KBM-7 (cell line): ENCODE measurements at places on chromosomes 2 and 18.
A peak's percentile ranks its signal among the peaks of the same experiment; 100 is the strongest.

DNA sequence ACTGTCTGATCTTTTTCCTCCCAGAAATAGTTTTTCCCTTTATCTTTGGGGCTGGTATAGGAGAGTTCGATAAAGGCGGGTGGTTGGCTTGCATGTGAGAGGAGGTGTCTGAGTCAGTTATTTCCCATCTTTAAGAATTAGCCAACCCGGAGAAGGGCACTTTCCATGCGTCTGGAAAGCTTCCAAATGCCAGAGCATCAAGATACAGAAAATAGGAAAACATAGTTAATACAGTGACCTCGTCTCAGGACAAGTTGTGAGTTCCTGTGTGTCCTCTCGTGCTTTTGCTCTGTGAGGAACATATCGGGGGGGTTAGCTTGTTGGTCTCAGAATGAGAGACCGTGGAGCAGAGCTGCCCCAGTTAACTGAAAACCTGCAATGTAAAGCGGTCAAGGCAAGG is 18.7 kb upstream of the PUM2 start:
- DNase-seq = no peak

- no peak for DNase-seq
Observed at GRCh38 chr2:144439993-144440392, 79.9 kb downstream of the ZEB2 start.

DNA sequence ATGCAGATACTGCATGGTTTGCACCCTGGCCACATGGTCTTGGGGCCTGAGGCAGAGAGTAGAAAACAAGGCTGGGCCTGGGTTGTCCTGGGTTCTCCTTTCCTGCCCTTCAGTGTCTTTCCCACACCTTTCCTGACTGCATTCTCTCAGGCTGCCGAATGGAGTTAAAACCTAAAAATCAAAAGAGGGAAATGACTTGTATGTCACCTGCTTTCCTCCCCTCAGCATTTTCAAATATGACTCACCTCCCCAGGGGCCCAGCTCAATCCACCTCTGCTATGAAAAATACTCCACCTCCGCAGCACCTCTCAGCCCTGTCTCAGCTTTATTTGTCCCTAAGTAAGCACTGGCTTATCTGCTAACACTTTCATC is 457.8 kb upstream of the MEX3C start:
- DNase-seq = no peak

DNA sequence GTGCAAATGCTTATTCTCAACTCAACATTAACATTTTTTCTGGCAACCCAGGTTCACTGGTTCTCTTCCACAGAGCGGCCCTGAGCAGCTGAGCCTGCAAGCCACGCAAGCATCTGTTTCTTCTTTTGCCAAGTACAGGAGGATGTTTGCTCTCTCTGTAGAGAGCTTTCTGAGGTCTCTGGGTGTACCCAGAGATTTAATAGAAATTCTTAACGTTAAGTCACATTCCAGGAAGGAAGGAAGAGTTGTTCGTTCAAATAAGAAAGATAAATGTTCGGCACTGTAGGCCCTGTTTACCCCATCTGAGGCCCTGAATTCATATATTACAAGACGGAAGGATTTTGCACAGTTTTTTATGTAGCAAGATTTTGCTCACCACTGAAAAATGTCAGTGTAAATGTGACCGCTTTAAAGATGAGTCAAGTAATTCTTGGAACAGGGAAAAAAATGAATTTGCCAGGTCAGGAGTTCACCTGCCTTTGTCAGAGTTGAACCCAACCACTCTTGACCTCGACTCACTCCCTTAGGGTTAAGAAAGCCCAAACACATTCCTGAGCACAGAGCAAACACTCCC is 30.1 kb downstream of the KCTD18 start:
- DNase-seq = no peak

- no peak for DNase-seq
Observed at GRCh38 chr2:28746429-28747111, 5.1 kb upstream of the PPP1CB start.

- DNase-seq = no peak
Observed at GRCh38 chr2:30355306-30355705, 91.7 kb upstream of the LCLAT1 start.

DNA sequence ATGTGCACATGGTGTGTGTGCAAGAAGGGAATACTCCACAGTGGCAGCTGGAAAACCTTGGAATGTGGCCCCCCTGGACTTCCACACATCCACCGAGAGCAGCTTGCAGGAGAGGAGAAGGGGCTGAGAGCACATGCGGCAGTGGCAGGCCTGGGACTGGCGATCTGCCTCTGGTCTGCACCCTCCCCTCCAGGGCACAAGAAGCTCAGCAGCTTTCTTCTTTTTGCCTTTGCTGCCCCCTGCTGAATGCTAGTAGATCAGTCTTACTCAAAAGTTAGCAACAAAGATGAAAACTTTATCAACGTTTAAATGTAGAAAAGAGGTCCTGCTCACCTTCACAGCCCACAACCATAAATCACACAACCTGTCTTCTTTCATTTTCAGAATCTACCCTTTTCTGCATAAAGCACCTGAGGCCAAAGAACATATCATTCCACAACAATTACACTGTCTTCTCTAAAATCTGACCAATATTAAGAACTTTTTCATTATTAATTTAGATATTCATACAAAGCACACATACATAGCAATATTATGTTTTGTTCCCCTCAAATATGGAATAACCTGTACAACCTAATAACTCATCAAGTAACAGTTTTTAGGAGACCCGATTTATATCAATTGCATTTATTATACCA is 34.6 kb downstream of the TGFBRAP1 start:
- DNase-seq = peak; percentile 52

GRCh38 chr18:9539283-9539682 is 64.0 kb downstream of the RALBP1 start:
- no peak for DNase-seq

DNA sequence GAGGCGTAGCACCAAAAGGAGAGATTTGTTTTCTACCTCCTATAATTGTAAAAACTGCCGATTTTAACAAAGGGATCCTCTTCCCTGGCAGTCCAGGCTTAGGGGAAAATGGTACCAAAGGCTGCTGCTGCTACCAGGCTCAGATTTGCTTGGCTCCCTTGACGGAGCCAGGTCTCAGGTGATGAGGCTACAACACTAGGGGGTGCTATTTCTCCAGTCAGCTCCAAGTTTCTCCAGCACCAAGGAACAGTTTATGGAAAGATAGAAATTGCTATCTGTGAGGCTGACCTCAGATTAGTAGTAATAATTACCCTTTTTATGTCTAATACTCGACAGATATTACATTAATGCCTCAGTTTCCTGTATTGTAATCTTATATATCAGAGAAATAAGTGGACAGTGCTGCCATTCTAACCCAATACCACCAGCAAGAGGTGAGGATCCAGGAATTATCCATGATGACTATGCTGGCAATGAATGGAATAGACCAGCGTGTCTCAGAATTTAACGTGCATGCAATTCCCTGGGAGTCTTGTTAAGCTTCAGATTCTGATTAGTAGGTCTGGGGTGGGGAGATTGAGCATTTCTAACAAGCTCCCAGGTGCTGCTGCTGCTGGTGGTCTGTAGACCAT is 111.3 kb downstream of the ESCO1 start:
- DNase-seq = peak; percentile 74

- no peak for DNase-seq
Observed at GRCh38 chr2:120231564-120231973, 8.4 kb upstream of the TMEM185B start.

- no peak for DNase-seq
Observed at GRCh38 chr2:26721115-26722032, 28.9 kb downstream of the KCNK3 start.

- no peak for DNase-seq
Observed at GRCh38 chr2:206955253-206955652, 15.9 kb downstream of the CPO start.

DNA sequence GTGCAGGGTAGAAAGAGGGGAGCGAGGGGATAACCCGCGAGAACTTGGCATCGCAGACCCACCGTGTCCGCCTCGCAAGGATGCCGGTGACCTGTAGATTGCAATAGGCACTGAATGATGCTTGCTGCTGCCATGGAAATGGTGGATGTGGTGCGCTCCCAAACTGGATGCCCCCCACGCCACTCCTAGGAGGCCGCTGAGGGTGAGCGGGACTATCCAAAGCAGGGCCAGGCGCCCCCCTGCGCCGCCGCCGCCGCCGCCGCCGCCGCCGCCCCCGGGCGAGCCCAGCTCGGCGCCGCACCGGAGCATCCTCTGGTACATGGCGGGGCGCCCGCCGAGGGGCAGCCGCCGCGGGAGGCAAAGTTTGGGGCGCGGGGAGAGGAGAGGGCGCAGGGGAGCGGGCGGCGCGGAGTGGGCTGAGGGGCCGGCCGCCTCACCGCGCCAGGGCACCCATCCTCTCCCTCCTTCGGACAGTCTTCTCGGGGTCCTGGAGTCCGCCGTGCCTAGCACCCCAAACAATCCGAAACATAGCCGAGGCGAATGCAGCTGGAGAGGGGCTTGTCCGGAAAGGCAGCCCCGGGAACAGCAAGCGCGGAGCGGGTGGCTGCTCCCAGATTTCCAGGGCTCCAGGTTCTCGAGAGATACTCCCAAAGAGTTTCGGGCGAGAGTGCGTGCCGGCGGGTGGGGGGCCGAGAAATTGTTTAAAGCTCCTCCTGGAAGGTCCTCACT is 685.1 kb downstream of the NRXN1 start:
- no peak for DNase-seq

DNA sequence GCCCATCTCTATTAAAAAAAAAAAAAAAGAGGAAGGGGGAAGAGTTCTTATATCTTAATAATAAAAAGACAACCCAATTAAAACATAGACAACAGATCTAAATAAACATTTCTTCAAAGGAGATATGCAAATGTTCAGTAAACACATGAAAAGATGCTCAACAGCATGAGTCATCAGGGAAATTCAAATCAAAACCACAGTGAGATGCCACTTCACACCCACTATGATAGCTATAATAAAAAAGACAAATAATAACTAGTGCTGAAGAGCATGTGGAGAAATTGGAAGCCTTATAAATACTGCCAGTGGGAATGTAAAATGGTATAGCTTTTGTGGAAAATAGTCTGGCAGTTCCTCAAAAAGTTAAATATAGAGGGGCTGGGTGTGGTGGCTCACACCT is 61.5 kb upstream of the CYP20A1 start:
- no peak for DNase-seq

DNA sequence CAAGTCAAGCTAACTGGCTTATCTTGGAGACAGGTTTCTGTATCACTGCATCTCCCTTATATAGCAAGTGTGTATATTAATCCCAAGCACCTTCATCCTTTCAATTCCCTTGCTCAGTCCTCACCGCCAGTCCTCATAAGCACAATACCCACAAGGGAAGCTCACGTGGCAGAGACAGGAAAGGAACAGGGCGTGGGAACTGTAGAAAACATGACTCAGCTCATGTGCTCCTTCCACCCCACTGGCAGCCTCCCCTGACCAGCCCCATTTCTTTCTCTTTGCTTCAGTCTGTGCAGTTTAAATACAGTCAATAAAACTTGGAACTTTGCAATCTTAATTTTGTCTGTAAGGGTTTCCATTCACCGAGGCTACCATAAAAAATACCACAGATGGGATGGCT is 36.5 kb upstream of the CDH19 start:
- no peak for DNase-seq

DNA sequence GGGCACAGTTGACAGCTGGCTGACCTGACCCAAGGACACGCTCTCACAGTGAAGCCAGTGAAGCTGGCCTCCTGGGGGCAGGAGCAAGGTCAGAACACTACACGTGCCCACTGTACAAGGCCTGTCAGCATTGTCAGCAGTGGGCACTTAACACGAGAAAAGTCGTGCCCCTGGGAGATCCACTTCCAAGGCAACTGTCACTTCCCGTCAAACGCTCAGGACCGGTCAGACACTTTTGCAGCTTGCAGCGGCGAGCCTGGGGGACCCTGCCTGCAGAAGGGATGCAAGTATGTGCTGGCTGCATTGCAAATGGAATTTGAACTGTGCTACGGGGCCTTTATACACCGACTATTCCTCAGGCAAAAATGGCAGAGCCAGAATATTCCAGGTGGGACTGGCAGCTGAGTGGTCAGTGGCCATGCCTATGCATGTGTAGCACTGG is 176.2 kb downstream of the BCL2 start:
- DNase-seq = no peak

- DNase-seq = no peak
Observed at GRCh38 chr2:207156451-207157161, 9.1 kb downstream of the KLF7 start.

GRCh38 chr2:159516241-159516758 is 100.0 kb downstream of the BAZ2B start:
- peak; percentile 73 for DNase-seq

GRCh38 chr18:44793685-44794084 is 113.0 kb downstream of the SETBP1 start:
- no peak for DNase-seq

DNA sequence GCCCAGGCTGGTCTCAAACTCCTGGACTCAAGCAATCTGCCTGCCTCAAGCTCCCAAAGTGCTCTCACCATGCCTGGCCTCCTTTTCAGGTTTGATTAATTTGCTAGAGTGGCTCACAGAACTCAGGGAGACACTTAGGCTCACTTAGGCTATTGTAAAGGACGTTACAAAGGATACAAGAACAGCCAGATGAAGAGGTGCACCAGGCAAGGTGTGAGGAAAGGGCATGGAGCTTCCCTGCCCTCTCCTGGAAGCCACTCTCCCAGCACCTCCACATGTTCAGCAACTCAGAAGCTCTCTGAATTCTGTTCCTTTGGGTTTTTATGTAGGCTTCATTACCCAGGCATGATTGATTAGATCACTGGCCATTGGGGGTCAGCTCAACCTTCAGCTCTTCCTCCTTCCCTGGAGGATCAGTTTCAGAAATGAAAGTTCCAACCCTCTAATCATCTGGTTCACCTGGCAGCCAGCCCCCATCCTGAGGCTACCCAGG is 78.7 kb upstream of the RGPD5 start:
- DNase-seq = no peak

DNA sequence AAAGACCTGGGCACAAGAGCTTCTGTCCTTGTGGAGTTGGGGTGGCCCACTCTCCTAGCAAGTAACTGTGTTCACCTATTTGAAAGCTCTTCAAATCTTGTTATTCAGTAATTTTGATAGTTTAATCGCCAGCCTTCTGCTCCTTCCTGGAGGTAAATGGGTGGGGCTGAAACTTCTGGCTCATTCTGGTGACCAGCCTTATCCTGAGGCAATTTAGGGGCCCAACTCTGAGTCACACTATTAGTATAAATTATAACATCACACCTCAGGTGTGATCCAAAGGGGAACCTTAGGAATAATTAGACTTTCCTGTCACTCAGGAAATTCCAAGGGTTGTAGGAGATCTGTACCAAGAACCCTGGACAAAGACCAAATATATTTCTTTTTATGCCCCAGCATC is 255.8 kb upstream of the RGPD4 start:
- DNase-seq = no peak

DNA sequence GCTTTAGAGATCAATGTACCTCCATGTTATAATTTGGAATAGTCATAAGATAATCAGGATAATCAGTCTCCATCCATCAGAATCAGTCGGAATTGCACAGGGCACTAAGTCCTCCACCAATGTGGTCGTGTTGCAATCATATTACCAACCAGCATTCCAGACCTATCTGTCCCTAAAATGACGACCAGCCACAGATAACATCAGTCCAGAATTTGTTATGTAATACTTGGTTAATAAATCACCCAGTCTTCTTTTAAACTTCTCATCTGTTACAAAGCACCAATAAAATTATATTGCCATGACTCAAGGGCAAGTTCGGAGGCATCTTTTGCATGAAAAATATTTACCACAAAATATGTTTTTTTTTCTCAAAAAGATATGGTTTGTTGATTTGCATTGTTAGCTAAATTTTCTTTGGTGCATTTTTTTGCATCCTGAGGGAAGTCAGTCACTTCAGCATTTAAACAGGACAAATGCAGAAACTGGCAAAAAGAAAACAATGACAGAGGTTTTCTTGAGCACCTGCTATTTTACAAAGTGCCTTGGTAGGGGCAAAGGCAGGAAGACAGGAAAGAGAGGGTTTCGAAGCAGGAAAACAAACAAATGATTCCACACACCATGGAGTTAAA is 29.3 kb downstream of the PIEZO2 start:
- no peak for DNase-seq
